Fibroblast of mammary gland (primary cell): ENCODE measurements at places on chromosomes 7 and 10.

- DNase-seq = peak; percentile 59
Measured at GRCh38 chr7:121366852-121367431, 29.2 kb downstream of the FAM3C start.

DNA sequence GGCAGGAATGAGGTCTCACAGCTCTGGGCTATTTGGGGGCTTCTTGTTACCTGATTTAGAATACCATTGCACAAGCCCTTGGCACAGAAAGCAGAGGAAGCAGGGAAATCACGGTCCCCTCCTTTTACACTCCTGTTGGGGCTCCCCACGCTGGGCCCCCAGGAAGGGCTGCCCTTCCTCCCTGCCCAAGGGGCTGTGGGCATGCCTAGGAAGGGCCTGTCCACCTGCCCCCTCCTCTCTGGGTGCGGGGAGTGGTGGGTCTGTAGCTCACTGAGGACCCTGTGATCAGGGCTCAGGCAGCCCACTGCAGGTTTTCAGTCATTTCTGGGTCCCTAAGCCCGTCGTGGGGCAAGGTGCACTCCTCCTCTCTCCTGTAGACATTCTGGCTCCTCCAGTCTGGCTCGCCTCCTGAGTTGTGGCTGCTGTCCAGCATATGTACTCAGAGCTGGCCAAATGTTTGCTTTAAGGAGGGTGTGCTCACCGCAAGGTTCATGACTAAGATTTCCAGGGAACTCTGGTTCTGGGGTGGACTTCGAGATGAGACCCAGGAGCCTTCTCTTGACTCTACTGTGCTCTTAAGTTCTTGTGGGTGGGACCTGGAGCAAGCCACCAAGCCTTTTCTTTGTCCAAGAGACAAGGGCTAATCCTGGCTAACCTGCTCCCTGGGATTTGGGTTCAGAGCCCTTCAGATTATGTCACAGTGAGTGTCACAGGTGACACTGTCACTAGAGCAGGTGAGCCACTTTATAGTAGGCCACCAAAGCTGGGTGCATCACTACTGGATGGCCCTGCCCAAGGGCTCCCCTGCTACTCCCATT is 56.0 kb downstream of the TACR2 start:
- peak; percentile 94 for DNase-seq

DNA sequence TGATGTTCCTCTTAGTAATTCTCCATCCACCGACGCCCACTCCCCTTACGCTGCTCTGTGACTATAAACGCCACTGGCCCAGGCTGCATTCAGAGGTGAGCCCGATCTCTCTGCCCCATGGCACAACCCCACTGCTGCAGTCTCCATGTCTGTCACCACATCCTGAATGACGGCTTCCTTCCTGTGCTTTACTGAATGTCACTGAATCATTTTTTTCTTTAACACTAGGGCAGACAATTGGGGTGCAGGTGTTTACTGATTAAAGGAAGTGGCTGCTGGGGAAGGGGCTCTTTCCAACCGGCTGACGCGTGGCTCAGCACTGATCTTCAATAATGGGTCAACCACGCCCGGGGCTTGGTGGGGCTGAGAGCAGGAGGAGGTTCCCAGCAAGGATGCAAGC is 208.3 kb downstream of the USP6NL start:
- no peak for DNase-seq

DNA sequence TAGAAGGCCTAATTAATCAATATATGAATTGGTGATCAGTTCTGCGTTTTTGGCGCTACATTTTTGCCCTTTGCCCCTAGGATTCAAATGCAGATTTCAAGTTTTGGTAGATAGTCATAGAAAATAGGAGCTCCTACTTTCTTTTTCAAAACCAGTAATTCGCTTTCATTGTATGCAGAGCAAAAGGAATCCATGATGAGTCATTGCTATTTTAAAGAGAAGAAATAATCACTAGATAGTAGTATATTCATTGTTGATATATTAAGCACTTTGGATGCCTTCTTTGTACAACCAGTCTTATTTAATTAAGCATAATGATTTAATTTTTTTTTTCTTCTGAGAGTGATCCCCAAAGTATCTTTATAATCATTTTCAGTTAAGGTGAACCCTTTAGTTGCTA is 50.3 kb downstream of the CSTF2T start:
- no peak for DNase-seq

- DNase-seq = peak; percentile 94
Measured at GRCh38 chr7:25846722-25847121, 305.3 kb upstream of the NFE2L3 start.

DNA sequence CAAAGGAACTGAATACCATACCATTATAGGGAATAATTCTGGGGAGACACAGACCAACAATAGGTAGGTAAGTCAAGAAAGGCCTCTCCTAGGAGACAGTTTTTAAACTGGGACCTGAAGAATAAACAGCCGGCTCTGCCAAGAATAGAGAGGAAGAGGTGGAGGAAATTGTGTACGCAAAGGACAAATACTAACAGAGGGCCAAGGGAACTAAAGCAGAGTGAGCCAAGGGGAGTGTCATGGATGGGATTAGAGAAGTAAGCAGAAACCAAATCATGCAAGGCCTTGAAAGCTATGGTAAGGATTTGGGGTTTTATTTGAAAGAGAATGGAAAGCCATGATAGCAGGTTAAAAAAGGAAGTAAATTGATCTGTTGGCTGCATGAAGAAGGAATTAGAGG is 18.1 kb upstream of the ITGB8 start:
- DNase-seq = no peak

- no peak for DNase-seq
Measured at GRCh38 chr7:143382126-143382790, 1.1 kb downstream of the ZYX start.
